NK-92 treated with Interleukin-12 subunit alpha and Interleukin-12 subunit beta, amount 100 ng/mL, for 24 hours (cell line): ENCODE measurements at places on chromosomes 7 and 10.

- DNase-seq, result no peak
These were observed 352.6 kb downstream of the GPR37 start for GRCh38 chr7:124413029-124413428.

- DNase-seq, result no peak
These were observed 52.8 kb downstream of the NRF1 start for GRCh38 chr7:129664029-129665012.

GRCh38 chr10:9875353-9875752 is 1142.3 kb upstream of the CELF2 start:
- DNase-seq, result no peak

DNA sequence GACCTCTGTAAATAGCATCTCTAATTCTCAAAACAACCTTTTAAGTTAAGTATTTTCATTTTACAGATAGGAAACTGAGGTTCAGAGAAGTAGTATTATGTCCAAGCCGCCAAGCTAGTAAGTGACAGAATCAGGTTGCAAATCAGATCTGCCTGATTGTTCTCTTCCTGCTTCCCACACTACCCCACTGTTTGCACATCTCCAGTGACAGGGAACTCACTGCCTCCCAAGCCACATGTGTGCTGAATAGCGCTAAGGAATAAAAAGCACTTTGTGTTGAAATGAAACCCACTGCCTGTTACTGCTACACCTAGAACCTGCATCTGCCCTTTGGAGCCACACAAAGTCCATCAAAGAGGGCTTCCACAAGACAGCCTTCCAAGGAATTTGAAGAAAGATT is 45.1 kb upstream of the WDR11 start:
- no peak for DNase-seq

DNA sequence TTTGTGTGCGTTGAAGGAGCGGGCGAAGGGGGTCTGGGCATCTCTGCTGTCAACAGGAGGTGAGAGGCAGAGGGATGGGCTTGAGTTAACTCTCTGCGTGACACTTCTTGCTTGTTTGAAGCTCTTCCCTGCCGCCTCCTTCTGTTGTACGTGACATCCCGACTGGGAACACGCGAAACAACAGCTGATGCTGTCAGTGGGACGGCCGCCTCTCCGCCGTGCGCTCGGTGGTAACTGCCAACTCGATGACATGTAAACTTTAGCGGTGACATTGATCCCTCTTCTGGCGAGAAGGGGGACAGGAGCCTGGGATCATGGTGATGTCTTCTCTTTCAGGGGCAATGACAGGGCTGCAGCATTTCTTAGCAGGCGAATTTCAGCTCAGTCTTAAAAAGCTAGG is 394.5 kb downstream of the TYW1 start:
- DNase-seq, result no peak

DNA sequence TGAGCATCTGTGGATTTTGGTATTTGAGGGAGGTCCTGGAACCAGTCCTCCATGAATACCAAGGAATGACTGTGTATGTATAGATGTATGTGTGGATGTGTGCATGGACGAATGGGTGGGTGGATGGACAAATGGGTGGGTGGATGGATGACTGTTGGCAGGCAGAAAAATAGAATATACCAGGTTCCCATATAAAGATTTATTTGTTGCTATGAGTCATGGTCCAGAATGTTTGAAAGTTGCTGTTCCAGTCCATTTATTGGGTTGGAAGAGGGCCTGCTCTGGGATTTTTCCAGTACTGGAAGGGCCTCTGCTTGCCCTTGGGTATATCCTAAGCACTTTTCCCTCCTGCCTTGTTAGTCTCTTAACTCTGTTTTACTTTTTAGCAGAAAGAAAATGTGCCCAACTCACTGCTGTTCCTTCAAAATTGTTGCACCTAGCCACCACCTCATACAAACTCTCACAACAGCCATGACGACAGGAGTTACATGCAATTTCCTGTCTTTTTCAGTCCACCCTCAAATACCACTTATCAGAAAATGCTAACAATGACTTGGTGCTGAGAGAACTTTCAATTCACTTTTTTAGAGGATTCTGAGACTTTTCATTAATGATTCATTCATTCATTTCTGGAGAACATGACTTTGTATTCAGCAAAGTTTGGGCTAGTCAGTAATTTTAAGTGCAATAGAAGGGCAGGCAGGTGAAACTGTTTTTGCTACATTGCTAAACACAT is 108.1 kb downstream of the EEPD1 start:
- no peak for DNase-seq

DNA sequence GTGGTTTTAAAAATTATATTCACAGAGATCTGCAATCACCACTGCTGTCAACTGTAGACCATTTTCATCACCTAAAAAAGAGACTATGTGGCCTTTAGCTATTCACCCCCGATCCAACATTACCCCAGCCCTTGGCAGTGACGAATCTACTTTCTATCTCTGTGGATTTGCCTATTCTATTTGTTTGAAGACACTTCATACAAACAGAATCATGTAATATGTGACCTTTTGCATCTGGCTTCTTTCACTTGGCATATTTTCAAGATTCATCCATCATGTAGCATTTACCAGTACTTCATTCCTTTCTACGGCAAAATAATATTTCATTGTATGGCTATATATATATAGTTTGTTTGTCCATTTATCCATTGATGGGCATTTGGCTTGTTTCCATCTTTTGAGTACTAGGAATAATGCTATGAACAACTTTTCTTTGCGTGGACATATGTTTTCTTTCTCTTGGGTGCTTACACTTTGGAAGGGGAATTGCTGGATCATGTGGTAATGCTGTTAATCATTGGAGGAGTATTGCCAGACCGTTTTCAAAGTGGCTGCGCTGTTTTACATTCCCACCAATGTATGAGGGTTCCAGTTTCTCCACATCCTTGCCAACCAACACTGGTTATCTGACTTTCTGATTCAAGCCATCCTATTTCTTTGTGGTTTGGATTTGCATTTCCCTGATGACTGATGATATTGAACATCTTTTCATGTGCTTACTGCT is 22.3 kb downstream of the ADAMTS14 start:
- DNase-seq, result no peak

DNA sequence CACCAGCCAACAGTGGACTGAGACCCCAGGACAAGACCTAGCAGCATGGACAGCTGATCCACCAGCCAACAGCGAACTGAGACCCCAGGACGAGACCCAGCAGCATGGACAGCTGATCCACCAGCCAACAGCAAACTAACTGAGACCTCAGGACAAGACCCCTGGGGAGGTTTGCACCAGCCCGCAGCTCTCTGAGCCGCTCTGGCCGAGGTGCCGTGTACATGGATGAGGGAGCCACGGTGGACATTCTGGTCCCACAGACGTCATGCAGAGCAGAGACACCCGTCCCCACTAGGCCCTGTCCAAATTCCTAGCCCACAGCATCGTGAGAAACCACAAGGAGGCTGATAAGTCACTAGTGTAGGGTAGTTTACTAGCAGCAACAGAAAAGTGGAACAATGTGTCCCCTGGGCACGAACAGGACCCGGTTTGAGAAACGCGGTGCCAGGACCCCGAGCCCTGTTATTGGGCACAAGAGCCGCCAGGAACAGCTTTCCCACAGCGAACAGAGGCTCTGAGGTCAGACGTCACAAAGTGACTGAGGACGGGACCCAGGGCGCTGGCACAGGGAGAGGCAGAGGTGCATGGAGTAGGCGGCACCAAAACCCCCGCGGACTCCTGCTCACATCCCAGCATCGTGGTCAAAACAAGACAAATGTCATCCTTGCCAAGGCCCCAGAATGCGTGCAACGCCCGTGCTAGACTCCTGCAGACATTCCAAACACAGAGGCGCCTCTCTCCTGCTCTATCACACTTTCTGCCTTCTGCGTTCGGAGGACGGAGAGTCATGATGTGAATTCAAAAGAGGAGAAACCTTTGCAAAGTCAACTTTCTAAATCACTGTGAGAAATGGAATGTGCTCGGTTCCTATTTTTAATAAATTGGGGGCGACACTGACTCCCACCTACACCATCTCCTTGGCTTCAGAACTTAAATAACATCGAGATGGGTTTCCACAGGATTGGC is 8.1 kb downstream of the STK32C start:
- DNase-seq, result no peak

DNA sequence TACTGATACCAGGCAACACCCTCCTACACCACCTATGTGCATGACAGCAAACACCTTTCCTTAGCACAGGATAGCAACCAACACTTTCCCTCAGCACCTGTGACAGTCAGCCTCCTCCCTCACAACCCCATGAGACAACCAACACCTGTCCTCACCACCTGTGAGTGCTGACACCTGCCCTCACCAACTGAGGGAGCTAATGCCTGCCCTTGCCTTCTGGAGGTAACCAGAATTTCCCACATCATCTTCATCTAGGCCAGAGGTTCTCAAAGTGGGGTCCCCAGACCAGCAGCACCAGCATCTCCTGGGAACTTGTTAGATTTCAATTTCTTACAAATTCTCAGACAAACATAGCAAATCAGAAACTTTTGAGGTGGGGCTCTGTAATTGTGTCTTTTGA is 112.5 kb downstream of the GRID1 start:
- DNase-seq, result no peak

- no peak for DNase-seq
These were observed 260.1 kb upstream of the PODXL start for GRCh38 chr7:131816391-131817007.

DNA sequence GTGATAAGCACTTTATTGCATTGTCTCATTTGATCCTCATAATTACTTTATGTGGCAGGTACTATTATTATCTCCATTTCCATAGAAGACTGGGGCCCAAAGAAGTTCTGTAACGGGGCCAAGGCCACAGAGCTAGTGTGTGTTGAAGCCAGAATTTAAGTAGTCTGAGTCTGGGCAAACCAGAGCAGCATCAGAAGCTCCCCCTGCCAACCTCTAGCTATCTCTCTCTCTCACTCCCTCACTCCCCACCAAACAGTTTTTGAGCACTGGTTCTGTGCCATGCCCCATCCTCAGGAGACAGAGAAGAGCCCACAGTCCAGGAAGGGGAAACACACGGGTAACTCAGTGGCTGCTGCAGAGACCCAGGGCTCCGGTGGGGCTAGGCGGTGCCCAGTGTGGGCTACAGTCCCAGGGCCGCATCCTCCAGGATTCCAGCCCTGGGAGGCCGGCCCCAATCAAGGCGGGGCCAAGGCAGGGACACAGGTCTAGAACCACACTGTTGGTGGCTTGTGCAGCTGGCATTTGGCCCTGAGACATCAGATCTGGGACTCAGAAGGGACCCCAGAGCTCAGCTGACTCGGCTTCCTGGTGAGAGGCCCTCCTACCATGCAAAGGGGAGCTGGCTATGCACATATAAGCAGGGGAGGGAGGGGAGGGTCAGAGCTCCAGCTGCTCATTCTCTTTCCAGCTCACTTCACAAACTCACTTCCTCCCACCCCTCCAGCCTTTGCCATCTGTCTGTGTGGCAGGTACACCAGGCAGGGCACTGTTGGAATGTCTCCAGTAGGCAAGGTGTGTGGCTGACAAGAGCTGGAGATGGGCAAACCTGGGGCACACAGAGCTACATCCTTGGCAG is 34.4 kb downstream of the COL13A1 start:
- DNase-seq, result no peak

- DNase-seq, result no peak
These were observed 607.2 kb upstream of the MGMT start for GRCh38 chr10:128859738-128860386.

GRCh38 chr10:30088178-30088577 is 28.8 kb upstream of the JCAD start:
- DNase-seq, result no peak

DNA sequence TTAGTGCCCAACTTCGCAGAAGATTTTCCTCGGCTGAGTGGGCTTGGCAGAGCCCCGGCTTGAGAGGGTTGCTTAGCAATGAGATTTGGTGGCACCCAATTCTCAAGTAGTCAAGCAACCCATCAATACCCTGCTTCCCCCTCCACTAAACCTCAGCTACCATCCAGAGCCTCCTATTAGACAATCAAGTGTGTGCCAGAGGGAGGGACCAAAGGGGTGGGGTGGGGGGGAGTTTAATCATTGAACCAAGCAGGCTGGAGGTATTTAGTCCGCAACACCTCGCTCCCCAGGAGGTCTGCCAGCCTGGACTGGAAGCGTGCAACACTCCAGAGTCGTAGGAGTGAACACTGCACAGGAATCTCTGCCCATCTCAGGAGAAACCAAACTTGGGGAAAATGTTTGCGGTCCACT is at the start of gene HKDC1:
Gene HKDC1, plus strand, starts transcription at position 292 of the 411 bp plus-strand sequence. Its CDS starts 104 bp downstream, at position 396.
- no peak for DNase-seq

DNA sequence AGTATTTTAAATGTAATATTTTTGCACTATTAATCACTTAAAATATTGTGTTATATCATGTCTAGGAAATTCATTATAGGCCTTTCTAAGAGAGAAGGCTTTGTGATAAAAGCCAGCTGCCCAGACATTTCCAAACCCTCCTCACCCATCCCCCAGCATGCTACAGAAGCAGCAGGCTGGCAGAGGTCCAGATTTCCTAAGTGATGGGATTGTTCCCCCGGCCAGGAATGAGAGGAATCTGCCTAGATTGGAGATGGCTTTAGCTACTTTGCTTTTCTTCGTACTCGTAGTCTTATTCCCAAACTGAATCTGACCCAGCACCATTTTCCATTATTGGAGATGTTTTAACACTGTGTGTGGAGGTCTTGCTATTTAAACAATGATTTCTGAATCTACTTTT is 29.4 kb downstream of the CDK14 start:
- DNase-seq, result no peak

GRCh38 chr10:17062493-17062892 is 67.1 kb downstream of the CUBN start:
- DNase-seq, result no peak

GRCh38 chr10:122018951-122019413 is 30.0 kb downstream of the TACC2 start:
- DNase-seq, result no peak

DNA sequence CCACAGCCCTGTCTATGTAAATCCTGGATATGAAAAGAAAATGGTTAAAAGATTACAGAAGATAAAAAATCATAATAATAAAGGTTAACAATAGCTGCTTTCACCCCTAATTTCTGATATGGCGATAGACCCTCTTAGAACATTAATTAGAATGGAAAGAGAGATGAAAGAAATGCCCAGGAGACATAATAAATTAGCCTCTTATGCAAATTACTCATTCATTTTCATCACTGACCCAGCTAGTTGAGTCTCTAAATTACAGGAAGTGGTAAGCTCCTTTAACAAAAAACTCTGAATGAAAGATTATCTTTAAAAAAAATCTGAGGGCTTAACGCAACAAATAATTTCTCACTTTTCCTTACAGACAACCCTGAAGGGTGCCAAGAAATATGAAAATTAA is 12.4 kb downstream of the GFRA1 start:
- no peak for DNase-seq

DNA sequence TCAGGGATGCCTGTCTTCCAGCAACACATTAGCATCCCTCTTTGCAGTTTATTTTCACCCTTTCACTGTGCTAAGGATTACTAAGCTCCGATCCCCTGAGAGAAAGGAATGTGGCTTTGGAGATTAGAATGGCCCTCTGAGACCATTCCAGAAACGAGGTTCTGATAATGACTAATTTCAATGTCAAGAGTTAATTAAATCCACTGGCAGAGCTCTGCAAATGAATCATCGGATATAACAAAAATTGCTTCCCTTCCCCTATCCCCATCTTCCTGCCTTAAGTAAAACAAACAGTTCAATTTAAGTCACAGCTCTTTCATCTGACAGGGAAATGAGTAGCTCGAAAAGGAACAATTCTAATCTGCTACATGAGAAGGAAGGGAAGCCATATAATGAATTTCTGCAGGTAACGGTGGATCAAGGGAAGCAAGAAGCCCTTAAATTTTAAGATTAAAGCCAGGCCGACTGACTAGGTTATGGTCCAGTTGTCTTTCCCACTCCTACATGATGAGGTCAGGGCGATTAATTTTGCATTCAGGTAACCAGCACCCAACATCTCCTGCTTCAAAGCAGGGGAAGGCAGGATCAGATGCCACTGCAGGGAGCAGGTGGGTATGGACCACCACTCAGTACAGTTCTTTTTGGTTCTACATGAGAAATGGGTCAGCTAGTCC is 50.5 kb downstream of the MALSU1 start:
- DNase-seq, result no peak
